ENCODE measurements at places on chromosomes 7 and 10. TPM values are rescaled to one million over a fixed set of nuclear protein-coding genes. Genes with fewer than 3 reads are reported as not detected.

The TMEM72 gene
- polyA plus RNA-seq, result 0.14 TPM

The NPFFR1 gene
- 0.02 TPM for polyA plus RNA-seq

The MKI67 gene
- 0.05 TPM for polyA plus RNA-seq

The SPACDR gene
- 0.11 TPM for polyA plus RNA-seq

The STEAP4 gene
- 10.6 TPM for polyA plus RNA-seq

The HMX3 gene
- not detected for polyA plus RNA-seq

The LRRC4 gene
- polyA plus RNA-seq, result 4.4 TPM

The CCDC172 gene
- polyA plus RNA-seq, result not detected

The SFMBT2 gene
- 3.3 TPM for polyA plus RNA-seq

The ZMIZ2 gene
- polyA plus RNA-seq, result 36.3 TPM

The OR6V1 gene
- polyA plus RNA-seq, result not detected

The ZNF485 gene
- 1.2 TPM for polyA plus RNA-seq

The PRPS1L1 gene
- not detected for polyA plus RNA-seq

The PDZD7 gene
- 0.41 TPM for polyA plus RNA-seq

The INSYN2A gene
- polyA plus RNA-seq, result 0.02 TPM

The SOSTDC1 gene
- 9.5 TPM for polyA plus RNA-seq

The SYT15 gene
- polyA plus RNA-seq, result 2.6 TPM

The SLC39A12 gene
- polyA plus RNA-seq, result 0.05 TPM

The CLRN3 gene
- not detected for polyA plus RNA-seq

The STEAP1 gene
- polyA plus RNA-seq, result 1.9 TPM

The UPK3B gene
- 0.23 TPM for polyA plus RNA-seq

The NHLRC2 gene
- 14.9 TPM for polyA plus RNA-seq

The SPDYE16 gene
- 0.09 TPM for polyA plus RNA-seq

Measured in right cardiac atrium (tissue), 5 donors.